ENCODE measurements at places on chromosomes 2 and 18. TPM values are rescaled to one million over a fixed set of nuclear protein-coding genes. Genes with fewer than 3 reads are reported as not detected.

DNA sequence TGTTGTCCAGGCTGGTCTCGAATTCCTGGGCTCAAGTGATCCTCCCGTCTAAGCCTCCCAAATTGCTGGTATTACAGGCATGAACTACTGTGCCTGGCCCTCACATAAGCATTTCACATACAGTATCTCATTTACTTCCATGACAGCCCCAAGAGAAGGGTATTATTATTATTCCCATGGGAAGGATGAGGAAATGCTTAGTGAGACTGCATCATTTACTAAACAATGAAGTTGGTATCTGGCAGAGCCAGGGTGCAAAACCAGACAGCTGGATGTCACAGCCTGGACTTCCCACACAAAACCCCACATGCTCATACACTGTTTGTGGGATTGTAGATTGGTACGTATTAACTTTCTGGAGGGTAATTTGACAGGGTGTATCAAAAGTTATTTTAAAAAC, 29.9 kb downstream of the DAPL1 start:
- no peak for DNase-seq

GRCh38 chr2:222731201-222731621, 59.8 kb downstream of the MOGAT1 start:
- DNase-seq = no peak

The MPP4 gene
- total RNA-seq = not detected

DNA sequence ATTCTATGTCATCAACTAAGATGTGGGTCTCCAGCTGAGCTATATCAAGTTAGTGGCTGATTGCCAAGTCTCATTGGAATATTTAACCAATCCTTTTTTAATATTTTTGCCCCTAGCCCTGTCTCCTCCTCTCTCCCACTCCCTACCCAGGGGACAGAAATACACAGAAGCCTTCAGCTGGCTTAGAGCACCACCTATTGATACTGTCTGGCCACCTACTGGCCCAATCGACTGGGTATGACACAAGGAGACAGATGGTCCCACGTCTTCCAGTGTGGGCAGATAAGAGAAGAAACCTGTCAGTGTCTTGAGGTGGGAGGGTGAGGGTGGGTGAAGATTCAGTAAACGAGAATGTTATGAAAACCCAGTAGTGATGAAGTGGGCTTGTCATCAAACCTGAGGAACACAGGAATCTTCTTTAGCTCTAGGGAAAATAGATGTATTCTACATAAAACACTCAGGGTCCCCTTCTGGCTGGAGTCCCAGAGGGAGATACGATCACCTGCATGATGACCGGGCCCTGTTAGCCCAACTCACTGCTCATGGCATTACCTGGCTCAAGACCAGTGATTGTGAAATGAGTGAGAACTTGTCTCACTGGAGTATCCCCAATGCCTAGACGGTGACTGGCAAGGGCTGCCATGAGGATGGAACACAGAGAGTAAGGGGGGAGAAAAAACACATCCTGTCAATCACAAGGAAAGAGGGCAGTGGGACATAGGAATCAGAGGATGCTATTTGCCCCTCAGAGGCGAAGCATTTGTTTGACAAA, 26.7 kb downstream of the POLR1A start:
- DNase-seq = no peak

DNA sequence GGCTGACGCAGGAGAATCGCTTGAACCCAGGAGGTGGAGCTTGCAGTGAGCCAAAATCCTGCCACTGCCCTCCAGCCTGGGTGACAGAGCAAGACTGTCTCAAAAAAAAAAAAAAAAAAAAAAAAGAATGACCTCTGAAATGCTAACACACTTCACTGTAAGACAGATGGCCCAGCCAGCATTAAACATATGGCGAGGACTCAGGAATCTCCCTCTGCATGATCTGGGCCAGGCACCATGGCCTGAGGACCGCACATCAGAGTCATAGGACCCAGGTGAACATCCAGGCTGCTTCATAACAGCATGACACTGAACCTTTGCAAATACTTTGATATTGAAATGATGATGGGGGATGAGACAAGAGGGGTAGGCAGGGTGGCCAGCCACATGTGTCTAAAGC, 56.1 kb upstream of the DNMT3A start:
- DNase-seq = no peak

All from naive thymus-derived CD8-positive, alpha-beta T cell (primary cell).